Renal cortical epithelial cell (primary cell): ENCODE measurements at places on chromosomes 1 and 21.

GRCh38 chr1:32539584-32540571 is 651 bp downstream of the ZBTB8A start:
- peak; percentile 15 for DNase-seq

DNA sequence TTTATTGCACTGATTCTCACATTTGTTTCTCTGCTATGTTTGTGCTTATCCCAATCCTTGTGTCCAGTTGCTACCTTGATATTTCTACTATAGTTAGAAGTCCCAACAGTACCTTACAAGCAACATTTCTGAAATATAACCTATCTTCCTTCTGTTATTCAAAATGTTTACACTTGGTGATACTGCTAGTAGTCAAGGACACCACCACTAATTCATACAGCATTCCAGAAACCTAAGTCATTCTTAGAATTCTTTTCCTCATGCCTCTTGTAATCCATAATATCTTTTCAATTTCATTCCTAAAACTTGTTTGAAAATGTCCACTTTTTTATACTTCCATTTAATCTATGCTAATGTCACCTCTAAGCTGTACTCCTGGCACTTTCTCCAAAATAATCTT is 2132.1 kb downstream of the NCAM2 start:
- peak; percentile 5 for DNase-seq

- no peak for DNase-seq
Observed at GRCh38 chr1:235929216-235929615, 62.5 kb upstream of the LYST start.

DNA sequence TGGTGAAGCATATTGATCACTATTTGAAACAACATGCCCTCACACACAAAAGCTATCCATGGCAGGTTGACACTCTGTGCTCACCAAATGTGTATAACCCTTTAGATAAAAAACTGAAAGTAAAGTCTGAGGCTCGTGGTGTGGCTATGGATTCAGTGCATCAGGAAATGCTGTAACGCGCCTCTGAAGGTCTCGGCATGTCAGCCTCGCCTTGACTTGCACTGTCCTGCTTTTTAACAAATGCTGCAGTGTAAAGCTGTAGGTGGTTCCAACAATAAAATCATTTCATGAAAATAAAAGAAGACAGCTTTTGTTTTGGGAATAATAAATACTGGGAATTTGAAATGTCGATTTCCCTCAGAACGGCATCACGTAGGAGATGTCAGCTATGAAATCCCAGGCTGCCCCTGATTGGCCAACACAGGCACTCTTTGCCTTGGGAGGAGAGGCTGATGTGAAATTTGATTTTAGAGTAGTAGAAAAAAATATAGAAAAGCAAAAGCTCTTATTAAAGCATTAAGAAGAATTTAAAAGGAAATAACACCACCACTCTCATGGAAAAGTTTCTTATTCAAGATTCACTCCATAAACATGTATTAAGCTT is 168.2 kb downstream of the DSCAM start:
- no peak for DNase-seq

DNA sequence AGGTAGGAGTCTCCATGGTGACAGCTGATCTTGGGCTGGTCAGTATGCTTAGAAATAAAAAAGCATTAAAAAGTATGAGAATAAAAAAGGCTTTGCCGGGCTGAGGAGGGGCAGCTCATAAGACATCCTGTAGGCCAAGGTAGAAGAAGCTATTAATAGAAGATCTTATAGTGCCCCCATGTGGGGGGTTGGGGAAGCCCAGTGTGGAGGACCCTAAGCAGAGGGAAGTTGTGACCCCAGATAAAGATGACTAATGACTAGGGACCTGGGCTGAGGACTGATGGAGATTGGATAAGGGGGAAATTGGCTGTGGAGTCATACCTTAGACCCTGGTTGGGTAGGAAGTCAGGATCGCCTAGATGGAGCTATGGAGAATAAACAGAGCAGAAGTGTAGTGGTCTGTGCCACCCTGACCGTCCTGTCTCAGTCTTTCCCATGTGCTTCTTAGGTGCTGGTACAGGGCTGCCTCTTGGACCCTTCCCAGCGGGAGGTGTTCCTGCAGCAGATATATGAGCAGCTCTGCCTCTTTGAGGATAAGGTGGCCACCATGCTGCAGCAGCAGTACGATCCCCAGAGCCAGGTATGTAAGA is 25.0 kb downstream of the SZT2 start:
- peak; percentile 48 for DNase-seq

- no peak for DNase-seq
Observed at GRCh38 chr21:31204801-31205200, 139.3 kb downstream of the TIAM1 start.

- DNase-seq: no peak
Observed at GRCh38 chr21:33966324-33966949, 50.8 kb upstream of the ATP5PO start.
